Right renal cortex interstitium (tissue), 3 donors: ENCODE measurements at places on chromosomes 2 and 18. TPM values are rescaled to one million over a fixed set of nuclear protein-coding genes. Genes with fewer than 3 reads are reported as not detected.

GRCh38 chr2:207514451-207514850, 15.3 kb upstream of the CREB1 start:
- DNase-seq, result no peak

DNA sequence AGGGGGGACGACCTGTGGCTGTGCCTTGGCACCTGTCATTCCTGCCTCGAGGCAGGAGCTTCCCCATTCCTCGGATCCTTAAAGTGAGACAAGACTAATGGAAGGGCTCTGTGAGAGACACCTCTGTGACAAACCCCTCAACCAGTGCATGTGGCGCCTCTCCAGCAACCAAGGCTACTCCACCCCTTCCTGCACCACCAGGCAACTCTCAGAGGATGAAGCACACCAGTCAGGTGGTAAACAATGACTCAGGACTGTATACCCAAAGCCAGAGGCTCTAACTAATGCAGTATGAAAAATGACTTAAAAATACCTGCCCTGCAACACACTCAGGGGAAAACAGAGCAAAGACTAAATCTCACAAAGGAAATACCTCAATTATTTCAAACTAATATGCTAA, 136.9 kb downstream of the UXS1 start:
- DNase-seq, result no peak

DNA sequence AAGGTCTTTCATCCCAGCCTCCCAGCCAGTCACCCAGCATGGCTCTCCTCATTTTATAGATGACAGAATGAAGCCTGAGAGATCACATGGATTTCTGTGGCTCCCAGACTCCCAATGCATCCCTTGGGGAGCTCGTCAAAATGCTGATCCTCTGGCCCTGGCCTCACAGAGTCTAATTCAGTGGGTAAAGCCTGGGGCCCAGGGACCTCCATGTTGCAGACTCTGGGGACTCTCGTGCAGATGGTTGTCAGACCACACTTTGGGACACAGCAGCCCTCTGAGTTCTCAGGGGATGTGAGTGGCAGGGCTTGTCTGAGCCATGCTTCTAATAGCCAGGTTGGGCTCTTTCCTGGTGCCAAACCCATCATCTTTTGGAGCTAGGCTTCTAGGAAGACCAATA, 97.0 kb downstream of the CTIF start:
- DNase-seq, result no peak

DNA sequence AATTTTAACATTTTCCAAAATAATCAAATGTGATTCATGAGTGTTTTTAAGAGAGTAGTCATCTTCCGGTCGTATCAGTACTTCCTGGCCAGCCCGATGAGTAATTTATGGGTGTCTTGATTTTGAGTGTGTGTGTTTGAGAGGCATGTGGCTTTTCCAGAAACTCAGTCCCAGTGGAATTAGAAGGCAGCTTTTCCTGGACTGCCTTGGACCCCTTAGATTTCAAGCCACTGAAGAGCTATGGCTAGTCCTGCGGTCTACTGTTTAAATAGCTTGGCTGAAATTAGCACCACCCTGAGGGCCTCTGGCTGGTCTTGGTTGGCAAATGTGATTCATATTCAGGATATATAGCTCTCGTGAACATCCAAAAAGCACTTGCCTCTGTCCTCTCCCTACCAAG, 59.4 kb downstream of the HK2 start:
- DNase-seq, result no peak

GRCh38 chr2:46519265-46519664, 39.9 kb downstream of the TMEM247 start:
- no peak for DNase-seq

DNA sequence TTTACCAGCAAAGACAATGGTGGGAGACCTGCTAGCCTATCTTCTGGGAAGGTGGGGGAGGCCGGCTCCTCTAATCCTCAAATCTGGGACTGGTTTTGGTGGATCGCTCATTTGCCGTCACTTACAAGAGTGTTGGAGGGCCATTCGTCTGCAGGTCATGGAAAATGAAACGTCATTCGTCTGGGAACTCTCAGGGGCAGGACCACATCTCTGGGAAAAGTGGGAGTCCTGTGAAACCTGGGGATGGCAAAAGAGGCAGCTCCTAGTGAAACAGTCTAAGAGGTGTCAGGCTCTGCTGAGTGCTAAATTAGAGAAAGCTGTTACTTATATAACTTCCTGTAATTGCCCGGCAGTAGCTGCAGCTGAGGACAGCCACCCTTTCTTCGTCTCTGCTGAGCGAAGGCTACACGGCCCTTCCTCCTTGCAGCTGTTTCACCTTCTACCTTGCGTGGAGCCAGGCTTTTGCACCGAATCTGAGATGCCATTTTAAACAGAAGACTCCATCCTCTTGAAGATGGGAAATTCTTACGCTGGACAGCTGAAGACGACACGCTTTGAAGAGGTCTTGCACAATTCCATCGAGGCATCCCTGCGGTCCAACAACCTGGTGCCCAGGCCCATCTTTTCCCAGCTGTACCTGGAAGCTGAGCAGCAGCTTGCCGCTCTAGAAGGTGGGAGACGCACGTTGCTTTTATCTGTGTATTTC, 22.4 kb downstream of the GREB1 start:
- DNase-seq, result no peak

DNA sequence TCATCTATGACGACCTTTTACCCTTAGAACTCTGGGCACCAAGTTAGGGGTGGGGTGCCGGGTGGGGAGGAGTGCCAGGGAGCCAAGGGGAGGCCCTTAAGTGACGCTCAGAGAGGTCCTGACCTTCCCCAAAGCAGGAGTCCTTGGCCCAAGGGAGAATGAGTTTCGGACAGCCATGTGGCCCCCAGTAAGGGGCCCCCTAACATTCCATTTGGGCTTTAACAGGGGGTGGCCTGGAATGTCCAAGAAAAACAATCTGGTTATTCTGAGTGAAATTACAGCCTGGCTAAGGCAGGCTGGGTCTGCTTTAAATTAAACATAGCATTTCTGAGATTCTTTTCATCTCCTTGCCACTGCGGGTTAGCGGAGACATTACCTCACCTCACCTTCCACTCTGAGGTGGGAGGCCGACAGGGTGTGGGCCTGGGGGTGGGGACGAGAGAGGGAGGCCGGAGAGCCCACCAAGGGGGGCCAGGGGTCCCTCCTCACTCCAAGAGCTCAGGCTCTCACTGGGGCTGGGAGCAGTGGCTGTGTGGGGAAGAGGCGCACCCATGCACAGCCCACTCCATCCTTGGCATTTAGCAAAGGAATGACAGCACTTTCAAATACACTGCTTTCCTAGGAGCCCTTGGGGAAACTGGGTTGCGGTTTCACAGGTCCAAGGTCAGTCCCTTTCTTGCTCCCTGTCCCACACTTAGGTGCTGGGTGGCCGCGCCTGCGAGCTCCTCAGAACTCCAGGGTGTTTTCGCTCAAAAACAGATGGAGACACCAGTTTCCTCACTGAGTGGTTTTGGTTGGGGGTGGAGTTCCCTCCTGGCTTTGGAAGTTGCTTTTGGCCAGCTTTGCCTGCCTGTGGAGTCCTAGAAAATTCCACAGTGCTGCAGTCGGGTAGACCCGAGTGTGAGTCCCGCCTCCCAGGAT, 107.4 kb downstream of the POLR1A start:
- DNase-seq, result no peak

GRCh38 chr2:171208657-171209056, 48.0 kb upstream of the TLK1 start:
- DNase-seq, result no peak

DNA sequence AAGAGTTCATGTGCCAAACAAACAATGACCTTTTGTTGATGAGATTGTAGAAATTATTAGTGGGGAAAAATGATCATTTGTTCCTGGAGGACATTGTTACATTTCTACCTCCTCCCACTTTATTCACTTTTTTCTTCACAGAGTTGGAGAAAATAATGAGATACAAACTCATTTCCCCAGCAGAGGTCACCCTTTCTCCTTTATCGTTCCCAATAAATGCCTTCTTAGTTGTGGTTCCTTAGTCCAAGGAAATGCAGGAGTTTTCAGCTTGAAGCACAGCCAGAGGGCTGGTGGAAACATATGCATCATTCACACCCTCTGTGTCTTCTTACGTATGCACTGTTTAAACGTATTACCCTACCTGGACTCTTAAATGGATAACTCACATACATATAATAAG, 108.8 kb downstream of the SLC4A3 start:
- DNase-seq, result no peak

GRCh38 chr2:176589287-176589686, 320.0 kb downstream of the MTX2 start:
- DNase-seq, result no peak

GRCh38 chr18:76619261-76619620, 124.2 kb upstream of the ZNF516 start:
- DNase-seq, result no peak

DNA sequence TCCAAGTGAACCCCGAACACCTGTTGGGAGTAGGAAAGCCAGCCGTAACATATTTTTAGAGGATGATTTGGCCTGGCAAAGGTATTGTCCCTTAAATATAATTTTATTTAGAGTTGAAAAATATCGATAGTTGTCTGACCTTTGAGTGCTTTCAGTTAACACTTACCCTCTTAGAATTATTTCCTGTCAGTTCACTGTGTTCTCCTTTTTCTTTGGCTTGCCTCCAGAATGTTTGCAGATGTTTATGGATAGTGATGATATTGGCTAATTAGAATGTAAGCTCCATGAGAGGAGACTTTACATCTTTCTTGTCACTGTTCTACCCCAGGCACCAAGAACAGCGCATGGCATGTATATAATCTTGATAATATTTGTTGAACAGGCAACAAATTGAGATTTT, 19.8 kb downstream of the PIKFYVE start:
- DNase-seq, result no peak

- DNase-seq, result no peak
Measured at GRCh38 chr18:48623468-48624235, 84.8 kb downstream of the CTIF start.

- no peak for DNase-seq
Measured at GRCh38 chr2:133526530-133527300, 41.5 kb downstream of the NCKAP5 start.

DNA sequence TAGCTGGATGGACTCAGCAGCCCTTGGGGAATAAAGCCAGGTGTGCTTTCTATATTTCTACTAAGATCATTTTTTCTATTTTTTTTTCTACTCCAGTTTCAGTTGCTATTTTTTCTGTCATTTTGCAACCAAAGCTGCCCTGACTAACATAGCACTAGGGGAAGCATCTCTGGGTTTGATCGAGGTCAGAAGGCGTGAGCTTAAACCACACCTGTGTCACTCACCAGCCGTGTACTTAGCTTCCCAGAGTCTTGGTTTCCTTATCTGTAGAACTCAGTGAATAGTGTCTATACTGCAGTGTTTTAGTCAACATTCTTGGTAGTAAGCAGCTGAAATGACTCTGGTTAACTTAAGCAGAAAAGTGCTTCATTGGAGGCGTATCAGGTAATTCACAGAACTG, 489.6 kb upstream of the SPRED2 start:
- no peak for DNase-seq

DNA sequence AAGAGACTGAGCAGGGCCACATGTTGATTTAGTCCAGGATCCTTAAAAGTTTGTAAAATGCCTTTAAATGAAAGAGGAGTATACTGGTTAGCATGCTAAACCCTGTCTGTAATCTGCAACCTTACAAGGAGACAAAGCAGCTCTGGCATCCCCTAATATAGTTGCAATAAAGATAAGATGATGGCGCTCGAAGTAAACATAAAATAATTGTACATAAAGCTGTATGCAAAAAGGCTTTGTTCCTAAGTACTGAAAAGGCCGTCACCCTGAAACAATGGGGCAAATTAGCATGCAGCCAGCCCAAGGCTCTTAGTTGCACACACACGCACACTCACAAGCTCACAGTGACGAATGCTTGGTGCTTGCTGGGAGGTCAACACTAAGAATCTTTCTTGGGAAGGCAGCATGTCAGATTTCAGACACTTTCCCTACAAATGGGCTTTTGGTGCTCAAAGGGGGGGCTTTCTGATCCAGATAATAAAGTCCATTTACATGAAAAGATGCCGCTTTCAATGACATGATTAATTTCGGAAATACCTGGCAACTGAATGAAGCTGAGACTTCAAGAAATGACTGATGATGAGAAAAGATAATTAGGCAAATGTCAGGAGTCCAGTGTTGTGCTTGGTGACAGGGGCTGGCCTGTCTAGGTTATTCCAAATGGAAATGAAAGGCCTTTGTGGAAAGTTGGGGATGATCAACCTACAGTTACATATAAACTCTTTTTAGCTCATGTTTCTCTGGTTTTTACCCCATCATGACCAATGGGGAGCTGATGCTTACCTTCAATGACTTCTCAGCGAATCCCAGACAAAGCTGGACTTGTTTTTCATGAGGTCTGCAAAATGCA, 370.3 kb downstream of the MEIS1 start:
- no peak for DNase-seq

GRCh38 chr2:149787206-149787605, 199.6 kb upstream of the MMADHC start:
- no peak for DNase-seq

DNA sequence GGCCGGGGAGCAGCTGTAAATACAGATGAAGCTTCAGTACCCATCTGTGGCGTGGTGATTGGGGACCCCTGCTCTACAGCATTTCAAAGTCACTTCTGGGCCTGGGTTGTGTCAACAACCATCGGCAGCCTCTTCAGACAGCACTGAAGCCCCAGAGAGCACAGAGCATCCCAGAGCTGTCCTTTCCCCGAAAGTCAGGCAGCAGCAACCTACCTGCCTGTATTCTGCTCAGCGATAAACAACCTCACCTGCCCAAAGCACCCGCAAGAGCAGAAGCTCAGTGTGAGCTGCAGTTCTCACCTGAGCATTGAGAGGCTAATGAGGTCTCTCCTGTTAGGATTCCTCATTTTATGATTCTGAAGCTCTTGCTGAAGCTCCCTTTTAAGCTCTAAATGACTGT, 19.3 kb downstream of the TRABD2A start:
- DNase-seq, result no peak

- no peak for DNase-seq
Measured at GRCh38 chr2:43026426-43027096, 199.8 kb downstream of the ZFP36L2 start.

GRCh38 chr18:79844999-79845563, 47.3 kb downstream of the KCNG2 start:
- DNase-seq, result no peak

HPCAL1 gene
- 22.8 TPM for polyA plus RNA-seq

CD207 gene
- polyA plus RNA-seq, result 0.07 TPM

TCF7L1 gene
- 44.7 TPM for polyA plus RNA-seq

TRABD2A gene
- polyA plus RNA-seq, result 0.30 TPM

ACTG2 gene
- 0.65 TPM for polyA plus RNA-seq

KIAA2012 gene
- 0.07 TPM for polyA plus RNA-seq

TUBA3E gene
- polyA plus RNA-seq, result not detected

DPP10 gene
- 9.0 TPM for polyA plus RNA-seq

PPP1R1C gene
- 1.8 TPM for polyA plus RNA-seq

KLHL41 gene
- 1.2 TPM for polyA plus RNA-seq

ZAP70 gene
- 1.7 TPM for polyA plus RNA-seq

RAX gene
- polyA plus RNA-seq, result not detected

CD8A gene
- 0.26 TPM for polyA plus RNA-seq

SLC35F6 gene
- 15.2 TPM for polyA plus RNA-seq

RSAD2 gene
- polyA plus RNA-seq, result 4.0 TPM

B3GNT7 gene
- polyA plus RNA-seq, result 2.5 TPM

KLHL29 gene
- 8.8 TPM for polyA plus RNA-seq
